Esophagus muscularis mucosa (tissue), 4 donors: ENCODE measurements at places on chromosomes 4 and X. TPM values are rescaled to one million over a fixed set of nuclear protein-coding genes. Genes with fewer than 3 reads are reported as not detected.

- H3K27me3 ChIP-seq = no peaks in the 10 kb centered on the region
- no peak overlapping the region for H3K27ac ChIP-seq
These were observed 6.3 kb downstream of the KIAA1210 start for GRCh38 chrX:119121341-119121740.

GRCh38 chrX:94366616-94367015, 692.6 kb downstream of the FAM133A start:
- H3K4me3 ChIP-seq = no peak overlapping the region
- H3K4me1 ChIP-seq = no peaks in the 10 kb centered on the region
- H3K27me3 ChIP-seq = no peaks in the 10 kb centered on the region
- DNase-seq = no peak
- no peak overlapping the region for H3K27ac ChIP-seq

DNA sequence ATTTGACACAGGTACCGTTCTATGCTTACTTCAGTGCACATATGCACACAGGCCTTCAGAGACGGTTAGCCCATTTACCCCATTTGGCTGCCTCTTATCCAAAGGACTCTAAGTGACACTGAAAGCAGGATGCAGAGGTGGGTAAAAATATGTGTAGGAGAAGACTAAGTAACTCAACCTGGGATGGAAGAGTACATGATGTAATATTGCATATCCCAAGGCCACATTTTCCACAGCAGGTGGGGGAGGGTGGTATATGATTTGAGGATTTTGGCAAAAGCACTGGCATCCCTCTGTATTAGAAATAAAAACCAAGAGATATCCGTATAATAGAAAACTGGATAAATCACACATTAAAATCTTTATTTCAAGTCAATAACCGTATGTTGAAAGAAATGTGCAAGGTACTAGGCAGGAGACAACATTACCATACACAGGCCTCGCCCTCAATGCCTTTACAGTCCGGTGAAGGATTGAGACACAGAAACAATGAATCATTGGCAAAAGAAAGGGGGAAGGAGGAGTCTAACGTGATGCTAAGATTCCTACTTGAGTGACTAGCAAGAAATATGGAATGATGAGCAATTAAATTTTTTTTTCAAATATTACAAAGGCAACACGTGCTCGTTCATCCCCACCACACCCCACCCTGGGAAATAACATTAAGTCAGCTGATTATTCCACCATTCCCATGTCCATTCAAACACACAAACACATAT, 161.0 kb upstream of the RASGEF1B start:
- peaks cover 11% of the 10 kb centered on the region for H3K4me1 ChIP-seq
- H3K27ac ChIP-seq = no peak overlapping the region
- no peak overlapping the region for H3K4me3 ChIP-seq
- no peak for DNase-seq

The SHISA3 gene
- 38.6 TPM for total RNA-seq

The DUSP21 gene
- not detected for total RNA-seq

The PABPC1L2B gene
- not detected for total RNA-seq

The SMAD1 gene
- total RNA-seq = 29.6 TPM
